ENCODE measurements at places on chromosomes 3 and 15.

DNA sequence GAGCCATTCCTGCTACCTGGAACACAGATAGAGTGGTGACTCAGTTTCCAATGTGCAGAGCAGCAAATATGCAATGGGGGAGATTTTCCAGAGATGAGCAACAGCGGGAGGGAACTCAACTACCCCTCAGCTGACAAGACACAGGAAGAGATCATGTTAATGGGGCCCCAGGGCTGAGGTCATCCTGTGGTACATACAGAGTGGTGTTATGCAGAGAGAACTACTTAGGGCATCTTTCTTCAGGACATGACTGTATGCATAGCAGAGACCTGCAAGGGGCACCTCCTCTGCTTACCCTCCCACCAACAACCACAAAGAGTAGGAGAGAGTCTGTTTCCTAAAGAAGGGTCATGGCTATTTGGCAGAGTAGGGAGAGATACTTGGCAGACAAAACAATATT is 6.8 kb upstream of the TBC1D5 start:
- DNase-seq: no peak

GRCh38 chr3:171744158-171744741 is 66.0 kb downstream of the PLD1 start:
- no peak for DNase-seq

GRCh38 chr3:100230710-100231109 is 30.1 kb upstream of the TBC1D23 start:
- no peak for DNase-seq

DNA sequence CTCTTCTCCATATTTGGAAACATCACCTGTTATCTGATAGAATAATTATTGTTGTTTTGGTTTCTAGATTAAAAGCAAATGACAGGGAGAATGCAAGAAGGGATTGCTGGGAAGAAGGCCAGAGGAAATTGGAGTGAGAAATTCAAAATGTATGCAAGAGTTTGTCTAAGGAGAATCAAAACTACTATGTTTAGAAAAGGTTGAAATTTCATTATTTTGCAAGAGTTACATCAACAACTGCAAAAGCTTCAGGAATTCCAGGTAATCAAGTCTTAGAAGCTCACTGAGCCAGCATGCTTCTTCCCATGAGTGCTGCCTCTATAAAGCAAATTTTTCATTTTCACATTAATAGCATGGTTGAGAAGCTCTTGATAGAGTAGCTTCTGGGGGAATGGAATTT is 177.2 kb upstream of the GBE1 start:
- DNase-seq: no peak

- no peak for DNase-seq
Observed at GRCh38 chr3:60917141-60917540, 334.1 kb downstream of the FHIT start.

- DNase-seq: no peak
Observed at GRCh38 chr3:38564631-38565338, 68.6 kb downstream of the EXOG start.

GRCh38 chr3:105459566-105460290 is 93.0 kb downstream of the ALCAM start:
- no peak for DNase-seq

DNA sequence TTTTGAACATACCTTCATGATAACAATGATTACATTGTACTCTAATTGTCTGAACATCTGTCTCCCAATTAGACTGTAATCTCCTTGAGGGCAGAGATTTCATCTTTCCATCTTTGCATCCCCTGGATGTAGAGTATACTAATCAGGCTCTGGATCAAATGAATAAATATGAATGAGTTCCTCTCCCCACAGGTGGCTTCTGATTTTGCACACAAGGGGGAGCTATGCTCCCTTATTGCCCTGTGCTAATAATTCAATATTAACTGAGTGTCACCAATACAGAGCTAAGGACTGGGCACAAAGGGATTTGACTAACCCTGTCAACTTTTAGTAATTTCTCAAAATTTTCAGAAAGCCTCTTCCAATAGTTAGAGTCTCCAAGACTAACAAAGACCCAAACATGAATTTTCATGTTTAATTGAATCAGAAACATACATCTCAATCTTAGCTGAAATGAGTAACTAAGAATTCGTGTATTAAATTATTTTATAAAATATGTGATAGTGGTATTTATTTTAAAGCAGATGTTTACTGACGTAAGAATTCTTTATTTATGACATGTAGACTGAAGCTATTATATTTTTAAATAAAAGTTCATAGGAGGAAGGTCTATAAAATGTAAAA is 3.0 kb downstream of the DUOXA1 start:
- no peak for DNase-seq

DNA sequence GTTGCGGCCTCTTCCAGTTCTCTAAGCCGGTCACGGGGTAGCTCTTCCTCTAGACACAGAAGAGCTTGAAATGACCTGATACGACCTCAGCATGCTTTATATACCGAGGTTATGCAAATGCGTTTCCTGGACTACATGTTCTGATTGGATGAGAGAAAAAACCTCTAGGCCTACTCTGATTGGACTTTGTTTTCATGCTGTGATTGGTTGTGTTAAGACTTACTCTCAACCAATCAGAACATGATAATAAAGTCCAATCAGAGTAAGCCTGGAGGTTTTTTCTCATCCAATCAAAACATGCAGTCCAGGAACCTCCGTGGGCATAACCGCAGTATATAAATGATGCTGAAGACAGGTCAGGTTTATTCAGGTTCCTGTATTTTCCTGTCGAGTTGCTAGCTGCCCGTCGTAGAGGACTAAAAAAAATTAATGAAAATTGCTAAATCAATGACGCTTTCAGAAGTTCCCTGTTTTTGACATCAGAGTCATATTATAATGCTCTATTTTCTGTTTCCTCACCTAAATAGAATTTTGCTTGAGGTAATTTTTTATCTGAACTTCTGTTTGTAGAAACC is 177.4 kb downstream of the POTEB3 start:
- DNase-seq: no peak

- DNase-seq: no peak
Observed at GRCh38 chr3:29156086-29156715, 124.7 kb upstream of the RBMS3 start.

DNA sequence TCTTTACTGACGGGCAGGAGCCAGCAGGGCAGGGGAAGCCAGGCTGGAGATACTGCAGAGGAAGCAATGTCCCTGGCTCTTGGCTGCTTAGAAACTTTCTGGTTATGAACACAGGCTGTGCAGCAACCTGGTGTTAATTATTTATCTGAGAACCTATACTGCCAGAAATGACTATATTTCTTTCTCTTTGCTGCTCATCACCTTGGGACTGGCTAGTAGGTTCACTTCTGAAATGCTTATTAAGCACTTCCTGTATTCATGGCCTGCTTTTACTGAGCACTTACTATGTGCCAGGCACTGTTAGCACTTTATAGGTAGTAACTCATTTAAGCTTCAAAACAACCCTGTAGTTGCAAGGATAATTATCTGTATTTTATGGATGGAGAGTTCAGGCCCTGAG is 57.6 kb downstream of the RAB11A start:
- DNase-seq: no peak

DNA sequence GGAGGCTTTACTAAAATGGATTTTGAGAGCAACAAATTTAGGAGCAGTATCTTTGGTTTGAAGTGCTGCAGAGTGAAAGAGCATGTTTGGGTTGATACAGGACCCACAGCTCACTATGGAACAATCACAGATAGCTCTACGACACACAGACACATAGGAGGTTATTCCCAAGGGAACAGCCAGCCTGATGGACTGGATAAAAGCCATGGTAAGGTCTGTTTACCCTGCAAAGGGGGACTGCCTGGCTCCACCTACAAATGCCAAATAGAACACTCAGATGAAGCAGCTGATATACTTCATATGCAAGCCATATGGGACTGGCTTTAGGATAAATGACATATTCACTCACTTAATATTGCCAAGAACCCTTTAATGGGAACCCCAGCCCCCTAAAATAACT is 75.4 kb downstream of the CDC25A start:
- no peak for DNase-seq

DNA sequence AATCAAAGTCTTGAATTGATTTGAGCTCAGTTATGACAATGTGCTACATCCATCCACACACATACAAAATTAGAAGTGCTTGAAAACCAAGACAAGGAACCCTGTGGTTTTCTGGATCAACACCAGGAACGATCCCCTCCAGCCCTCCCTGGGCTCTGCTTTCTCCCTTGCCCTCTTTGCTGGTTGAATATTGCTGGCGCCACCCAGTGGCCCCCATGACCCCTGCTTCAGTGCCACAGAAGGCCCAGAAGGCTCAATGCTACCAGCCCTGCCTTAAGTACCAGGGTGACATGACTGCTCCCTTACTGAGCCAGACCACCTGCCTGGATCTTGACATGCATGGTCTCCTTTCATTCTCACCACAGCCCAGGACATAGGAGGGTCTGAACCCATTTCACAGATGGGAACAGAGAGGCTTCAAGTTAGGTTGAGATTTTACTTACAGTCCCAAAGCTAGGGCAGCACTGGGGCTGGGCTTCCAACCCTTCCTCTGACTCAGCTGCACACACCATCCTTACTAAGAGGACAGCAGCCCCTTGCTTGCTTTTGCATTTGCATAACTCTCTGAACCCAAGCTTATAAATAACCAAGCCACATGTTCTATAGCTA is 15.0 kb downstream of the IL12A start:
- DNase-seq: peak; percentile 73

DNA sequence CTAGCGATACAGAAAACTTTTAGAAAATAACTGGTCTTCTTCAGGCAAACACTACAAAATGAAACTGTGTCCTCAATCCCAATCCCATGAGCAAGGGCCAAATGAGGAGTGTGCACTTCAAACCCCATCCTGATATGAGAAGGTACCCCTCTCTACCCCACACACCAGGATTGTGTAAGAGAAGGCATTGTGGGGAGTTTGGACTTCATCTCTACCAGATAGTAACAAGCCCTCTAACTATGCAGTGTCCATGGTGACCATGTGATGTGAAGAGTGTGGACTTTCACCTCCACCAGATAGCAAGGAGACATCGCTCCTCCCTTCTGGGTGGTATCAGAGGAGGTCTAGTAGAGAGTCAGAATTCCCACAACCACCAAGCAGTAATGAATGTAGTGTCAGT is 769.3 kb downstream of the MECOM start:
- no peak for DNase-seq

GRCh38 chr3:189988322-189988721 is 132.4 kb downstream of the P3H2 start:
- DNase-seq: no peak

DNA sequence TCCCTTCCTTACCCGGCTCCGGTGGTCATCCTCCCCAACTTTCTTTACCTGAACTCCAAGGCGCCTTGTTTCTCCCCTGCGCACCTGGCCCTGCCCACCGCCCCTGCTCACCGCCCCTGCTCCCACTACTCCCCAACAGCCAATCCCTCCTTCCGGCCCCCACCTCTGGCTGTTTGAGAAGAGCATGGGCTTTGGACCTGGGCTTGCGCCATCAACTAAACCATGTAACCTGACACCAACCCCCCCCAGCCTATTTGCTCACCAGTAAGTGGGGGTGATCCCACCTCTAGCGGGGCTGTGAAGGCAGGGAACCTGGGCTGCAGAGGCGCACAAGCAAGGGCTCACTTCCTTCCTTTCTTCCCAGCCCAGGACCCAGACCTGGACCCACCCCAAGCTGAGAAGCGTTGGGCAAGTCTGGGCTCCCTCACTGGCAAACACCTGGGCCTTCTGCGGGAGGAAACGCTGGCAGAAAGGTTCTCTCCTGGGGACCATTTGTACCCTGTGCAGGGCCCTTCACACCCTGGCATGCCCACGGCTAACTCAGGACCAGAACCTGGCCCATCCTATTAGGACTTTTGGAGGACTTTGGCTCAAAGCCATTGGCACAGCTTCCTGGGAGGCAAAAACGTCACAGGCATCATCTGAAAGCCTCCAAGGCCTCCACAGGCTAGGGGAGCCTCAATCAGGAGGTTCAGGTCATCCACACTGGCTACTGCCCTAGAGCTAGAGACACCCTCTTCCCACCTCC is at the start of gene PLXNB1:
Gene PLXNB1 (minus strand): TSS at position 127 of the 748 bp plus-strand sequence. CDS start 5,475 bp downstream, outside the sequence.
- DNase-seq: no peak

- DNase-seq: no peak
Observed at GRCh38 chr15:71198846-71199245, 83.6 kb downstream of the THSD4 start.

DNA sequence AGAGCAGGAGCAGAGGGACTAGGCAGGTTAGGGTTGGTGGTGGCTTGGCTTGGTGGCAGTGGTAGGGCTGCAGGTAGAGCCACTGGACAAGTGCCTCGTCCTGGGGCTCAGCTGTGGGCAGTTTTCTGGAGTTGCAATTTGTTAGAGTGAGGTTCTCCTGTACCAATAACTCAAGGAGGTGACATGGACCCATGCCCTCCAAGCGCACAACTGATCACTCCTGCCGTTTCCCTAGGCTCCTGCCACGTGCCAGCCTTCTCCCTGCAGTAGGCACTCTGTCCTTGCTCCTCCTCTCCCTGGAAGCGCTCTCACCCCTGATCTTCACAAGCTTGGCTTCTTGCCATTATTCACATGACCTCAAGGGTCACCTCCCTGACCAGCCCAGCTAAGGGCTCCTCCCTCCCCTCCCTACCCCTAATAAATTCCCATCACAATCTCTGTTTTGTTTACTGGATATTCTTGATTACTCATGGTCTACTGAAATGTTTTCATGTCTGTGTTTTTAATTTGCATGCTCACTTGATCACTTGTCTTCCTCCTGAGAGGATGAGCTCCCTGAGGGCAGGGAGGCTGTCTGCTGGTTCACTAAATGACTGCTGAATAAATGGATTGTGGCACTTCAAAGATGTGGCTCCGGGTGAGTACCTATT is 3.3 kb downstream of the WNT7A start:
- DNase-seq: no peak

DNA sequence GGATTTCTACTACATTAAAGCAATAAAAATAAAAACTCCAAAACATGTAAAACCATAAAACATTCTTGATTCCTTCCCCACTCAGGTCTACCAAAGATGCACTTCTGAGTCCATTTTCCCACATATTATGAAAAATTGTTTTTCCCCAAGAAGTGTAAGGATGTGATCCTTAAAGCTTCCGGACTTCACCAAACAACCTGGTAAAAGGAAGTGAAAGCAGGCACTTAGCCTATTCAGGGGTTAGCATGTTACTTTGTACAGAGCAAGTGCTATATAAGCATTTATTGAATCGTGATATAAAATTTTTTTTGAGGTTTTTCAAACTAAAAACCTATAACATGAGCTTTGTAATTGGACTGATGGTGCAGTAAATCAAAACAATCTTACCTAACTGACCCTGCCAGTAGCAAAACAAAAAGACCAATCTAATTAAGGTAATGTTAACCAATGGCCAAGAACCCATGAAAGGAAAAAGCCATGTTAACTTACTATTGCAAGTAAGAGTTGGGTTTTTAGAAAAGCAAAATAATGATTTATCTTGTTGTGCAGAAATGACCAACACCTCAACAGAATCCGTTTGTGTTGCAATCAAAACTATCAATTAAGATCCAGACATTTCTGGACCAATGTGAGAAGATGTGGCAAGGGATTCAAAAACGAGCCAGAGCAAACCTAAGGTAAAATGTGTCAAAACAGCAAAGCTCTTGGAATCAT is 1.8 kb downstream of the SETD2 start:
- no peak for DNase-seq

- no peak for DNase-seq
Observed at GRCh38 chr3:72011485-72011884, 226.5 kb upstream of the PROK2 start.

- DNase-seq: no peak
Observed at GRCh38 chr3:113261626-113262303, 50.4 kb downstream of the BOC start.

GRCh38 chr15:25737218-25737643 is 125.9 kb downstream of the ATP10A start:
- DNase-seq: no peak
